Choroid plexus epithelial cell (primary cell): ENCODE measurements at places on chromosomes 2 and 18.

- DNase-seq: no peak
These were observed 282.9 kb upstream of the REV1 start for GRCh38 chr2:99772591-99773331.

DNA sequence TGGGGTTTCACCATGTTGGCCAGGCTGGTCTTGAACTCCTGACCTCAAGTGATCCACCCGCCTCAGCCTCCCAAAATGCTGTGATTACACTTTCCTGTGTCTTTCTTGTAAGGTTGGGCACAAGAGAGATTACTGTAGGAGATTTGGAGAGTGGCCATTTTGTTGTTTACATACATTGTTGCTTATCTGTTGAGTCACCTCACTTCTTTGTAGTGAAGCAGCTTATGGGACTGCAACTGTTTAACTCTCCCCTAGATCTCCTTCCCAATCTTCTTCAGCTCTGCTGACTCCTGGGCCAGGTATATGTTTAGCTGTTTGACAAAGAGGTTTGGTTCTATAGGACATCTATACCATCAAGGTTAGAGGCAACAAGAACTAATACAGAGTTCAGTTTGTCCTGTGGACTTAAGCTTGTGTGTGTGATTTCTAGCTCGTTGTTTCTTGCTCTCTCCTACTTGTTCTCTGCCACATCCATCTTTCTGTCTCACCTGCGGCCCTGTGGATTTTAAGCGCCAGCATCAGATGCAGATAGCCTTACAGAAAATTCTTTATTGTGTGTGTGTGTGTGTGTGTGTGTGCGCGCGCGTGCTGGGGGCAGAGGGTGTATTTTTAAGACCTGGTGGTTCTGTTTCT lies 95.4 kb downstream of the HAUS1 start:
- DNase-seq: peak; percentile 70

DNA sequence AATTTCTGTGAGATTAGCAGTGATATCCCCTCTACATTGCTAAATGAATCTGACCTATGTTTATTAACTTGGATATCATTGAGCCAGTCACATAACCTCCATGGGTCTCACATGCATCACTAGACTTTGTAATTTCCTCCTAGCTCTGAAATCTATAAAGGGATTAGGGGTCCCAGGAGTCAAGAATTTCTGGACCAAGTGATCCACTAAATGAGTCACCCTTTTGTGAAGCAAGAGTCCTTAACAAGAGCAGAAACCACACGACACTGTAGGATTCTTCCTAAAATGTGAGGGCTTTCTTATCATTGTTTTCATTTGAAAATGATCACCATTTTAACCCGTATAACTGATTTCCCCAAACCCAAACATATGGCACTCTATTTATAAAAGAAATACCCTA lies 90.3 kb downstream of the DHRS9 start:
- no peak for DNase-seq

DNA sequence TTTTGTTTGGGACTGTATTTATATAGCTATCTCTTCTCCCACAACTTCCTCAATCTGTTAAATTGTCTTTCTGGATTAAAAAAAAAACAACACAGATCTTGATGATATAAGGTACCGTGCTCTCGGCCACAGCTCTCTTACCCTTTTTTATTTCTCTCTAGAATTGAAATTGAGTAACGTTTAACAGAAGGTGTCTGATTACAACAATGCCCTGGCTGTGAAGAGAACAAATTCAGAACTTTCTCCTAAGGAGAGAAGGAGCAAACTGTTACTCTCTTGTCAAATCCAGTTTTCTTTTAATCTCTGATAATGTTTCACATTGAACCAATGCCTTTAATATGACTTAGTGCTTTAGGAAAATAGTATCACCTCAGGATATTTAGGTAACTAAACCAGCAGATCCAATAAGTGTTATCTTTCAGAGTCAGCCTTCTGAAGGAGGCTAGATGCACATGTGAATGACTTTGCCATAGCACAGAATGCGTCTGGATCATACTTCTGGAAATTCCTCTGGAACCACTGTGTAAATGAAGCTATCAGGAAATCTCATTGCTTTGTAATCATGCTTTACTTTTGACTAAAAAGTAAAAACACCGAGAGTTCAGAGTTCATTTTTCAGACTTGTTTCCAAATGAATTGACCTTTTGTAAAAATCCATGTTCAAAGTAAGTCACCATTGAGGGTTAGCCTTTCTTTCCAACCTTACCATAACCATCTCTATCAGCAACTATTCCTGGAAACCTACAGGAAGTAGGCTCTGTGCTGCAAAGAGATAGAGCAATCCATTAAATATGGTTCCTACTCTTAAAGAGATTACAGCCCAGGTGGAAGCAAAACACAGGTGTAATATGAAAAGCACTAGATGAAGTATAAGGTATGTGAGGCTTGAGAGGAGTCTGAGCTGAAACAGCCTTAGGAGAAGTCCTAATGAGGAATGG lies 147.0 kb upstream of the OSR1 start:
- DNase-seq: peak; percentile 11

GRCh38 chr2:12661489-12661888 lies 55.2 kb upstream of the TRIB2 start:
- no peak for DNase-seq

GRCh38 chr18:79852561-79853302 lies 55.0 kb downstream of the KCNG2 start:
- no peak for DNase-seq

DNA sequence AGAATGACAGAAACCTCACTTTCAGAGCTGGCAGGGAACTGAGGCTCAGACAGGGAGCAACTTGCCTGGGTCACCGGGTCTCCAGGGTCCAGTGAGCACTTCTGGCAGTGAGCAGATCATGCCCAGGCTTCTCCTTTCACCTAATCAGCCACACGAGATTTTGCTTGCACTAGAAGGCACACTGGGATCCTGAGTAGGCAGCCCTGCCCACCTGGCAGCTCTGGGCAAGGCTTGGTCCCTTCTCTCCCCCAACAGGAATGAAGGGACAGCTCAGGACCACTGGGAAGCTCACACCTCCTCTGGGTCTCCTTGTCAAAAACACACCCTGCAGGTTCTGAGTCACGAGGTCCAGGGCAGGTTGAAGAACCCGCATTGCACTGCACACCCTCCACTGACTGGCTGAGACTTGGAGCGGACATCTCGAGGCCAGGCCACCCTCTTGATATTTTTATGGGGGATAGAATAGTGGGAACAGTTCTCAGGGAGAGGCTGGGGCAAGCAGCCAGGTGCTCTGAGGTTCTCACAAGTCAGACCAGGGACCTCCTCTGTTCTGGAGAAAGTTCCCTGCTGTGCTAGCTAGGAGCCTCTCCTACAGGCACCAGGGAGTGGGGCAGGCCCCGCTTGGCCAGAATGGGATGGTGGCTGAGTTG lies 5.7 kb downstream of the MAL start:
- no peak for DNase-seq

DNA sequence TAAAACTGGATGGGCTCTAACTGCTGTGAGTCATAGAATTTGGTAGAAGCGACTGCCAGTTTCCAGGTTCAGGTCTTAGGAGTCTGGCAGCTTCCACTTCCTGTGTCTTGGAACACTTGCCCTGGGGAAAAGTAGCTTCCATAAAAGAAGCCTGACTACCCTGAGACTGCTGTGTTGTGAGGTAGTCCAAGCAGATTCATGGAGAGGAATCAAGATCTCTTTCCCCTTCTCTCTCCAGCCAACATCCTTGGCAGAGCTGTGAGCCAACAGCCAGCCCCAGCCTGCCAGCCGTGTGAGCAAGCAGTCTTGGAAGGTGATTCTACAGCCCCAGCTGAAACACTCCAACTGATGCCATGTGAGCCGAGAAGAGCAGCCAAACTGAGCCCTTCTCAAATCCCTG lies 33.7 kb downstream of the SLC20A1 start:
- no peak for DNase-seq

DNA sequence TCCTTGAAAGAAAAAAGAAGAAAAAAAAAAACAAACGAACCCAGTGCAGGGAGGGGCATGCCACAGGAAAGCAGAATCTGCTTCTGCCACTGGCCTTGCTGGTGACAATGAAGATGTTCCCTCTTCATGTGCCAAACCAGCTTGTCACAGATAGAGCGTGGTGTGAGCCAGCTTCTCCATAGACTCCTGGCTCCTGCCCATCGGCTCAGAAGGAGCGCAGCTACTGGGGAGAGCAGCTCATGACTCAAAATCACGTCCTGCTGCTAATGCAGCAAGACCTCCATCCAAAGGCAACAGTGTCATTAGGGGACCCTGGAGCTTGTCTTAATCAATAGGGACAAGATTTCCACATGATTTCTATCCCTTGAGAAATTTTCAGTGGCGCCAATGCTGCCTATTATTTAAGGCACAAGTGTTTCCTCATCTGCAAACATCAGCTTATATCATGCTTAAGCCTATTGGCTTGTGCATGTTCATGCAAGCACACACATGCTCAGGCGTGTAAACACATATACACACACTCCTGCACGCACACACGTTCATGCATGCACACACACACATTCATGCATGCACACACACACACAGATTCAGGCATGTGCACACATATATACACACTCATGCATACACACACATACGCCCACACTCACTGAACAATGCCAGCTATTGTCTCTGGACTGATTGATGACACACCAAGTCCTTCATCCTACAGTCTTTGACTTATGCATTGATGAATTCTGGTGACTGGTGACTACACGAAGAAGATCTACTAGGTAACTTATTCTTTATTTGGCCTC lies 682.0 kb upstream of the ID2 start:
- no peak for DNase-seq

DNA sequence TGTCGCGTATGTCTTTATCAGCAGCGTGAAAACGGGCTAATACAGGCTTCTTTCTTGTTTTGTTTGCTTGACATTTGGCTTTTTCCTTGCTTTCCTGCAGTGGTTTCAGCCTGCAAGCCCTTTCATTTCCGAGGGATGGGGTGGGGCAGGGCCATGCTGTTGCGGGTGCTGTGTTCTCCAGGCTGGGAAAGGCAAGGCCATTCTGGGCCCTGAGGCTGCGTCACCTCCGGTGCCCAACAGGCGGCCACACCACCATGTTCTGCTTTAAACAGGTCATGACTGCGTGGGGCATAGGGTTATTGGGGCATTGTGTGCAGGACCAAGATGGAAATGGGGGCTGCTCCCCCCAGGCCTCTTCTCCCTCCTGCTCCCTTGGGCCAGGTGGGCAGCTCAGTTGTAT lies 38.6 kb upstream of the PLB1 start:
- DNase-seq: no peak

DNA sequence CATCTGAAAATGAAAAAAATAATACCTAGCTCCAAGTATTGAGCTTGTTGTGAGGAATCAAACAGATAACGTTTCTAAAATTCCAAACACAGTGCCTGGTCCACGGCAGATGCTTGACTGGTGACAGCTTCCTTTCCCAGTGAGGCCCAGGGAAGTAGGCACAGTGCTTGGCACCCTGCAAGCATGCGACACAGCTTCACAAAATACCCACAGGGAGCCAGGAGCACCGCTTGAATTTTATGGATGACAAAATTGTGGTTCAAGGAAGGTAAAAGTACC lies 205.1 kb upstream of the TNP1 start:
- DNase-seq: no peak

DNA sequence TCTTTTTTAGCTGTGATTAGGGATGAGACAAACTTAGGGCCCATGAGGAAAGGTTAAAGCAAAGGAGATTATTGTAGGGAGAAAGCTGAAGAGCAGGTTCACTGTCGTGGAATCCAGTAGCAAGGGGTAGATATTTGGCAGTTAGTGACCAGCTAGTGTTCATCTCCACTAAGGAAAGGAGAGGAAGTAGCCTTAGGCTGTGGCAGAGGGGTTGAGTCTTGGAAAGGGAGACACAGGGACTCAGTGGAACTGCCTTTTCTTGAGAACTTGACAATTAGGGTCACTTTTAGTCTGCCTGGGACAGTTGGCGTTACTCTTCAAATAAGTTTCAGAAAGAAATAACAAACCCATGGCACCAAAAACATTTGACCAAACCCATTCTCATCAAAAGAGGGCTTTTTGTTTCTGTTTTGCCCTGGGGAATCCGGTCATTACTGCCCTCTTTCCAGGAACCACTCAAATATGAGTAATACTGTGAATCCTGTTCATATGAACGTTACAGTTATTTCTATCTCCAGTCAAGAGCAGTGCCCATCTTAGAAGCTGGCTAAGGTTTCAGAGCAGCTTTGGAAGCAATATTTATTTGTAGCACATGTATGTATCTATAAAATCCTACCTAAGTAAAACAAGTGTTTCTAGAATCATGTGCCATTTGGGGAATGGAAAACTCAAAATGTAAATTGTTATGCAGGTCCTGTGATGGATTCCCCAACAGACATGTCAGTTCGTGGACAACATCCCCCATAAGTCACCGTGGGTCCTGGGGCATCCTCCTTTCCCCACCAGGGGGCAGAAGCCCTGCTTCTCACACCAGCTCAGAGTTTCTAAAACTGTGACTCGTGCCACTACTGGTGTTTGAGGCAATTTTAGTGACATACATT lies 77.3 kb upstream of the PHLPP1 start:
- peak; percentile 33 for DNase-seq

- no peak for DNase-seq
These were observed 21.1 kb upstream of the PLEK start for GRCh38 chr2:68344031-68344430.

- DNase-seq: peak; percentile 65
These were observed 906.1 kb downstream of the SLC4A3 start for GRCh38 chr2:220533485-220533884.

- DNase-seq: no peak
These were observed 705.5 kb downstream of the SLC4A3 start for GRCh38 chr2:220332886-220333285.

DNA sequence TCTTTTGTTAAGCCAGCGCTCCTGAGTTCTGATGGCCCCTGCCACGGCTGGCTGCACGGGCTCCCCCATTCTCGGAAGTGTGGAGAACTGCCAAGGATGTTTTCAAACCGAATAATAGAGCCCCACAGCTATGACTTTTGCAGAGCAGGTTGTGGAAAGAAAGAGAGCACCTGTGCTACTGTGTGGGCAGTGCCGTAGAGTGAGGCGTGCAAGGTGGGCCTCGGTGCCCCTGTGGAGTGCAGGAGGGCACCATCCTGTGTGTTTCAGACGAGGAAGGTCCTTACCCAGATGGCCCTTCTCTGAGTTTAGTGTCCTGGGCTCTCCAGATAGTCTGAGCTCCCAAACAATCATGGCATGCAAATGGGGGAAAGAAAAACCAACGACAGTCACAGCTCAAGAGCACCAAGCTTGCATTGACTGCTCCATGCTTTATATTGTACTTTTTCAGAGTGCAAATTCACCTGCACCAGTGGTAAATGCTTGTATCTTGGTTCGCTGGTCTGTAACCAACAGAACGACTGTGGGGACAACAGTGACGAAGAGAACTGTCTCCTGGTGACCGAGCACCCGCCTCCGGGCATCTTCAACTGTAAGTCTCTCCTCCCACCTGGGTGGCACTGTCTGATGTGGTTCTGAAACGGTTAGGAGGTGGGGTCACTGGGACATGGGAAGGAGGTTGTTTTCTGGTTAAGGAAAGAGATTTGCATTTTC lies 219.4 kb downstream of the LDLRAD4 start:
- DNase-seq: no peak

DNA sequence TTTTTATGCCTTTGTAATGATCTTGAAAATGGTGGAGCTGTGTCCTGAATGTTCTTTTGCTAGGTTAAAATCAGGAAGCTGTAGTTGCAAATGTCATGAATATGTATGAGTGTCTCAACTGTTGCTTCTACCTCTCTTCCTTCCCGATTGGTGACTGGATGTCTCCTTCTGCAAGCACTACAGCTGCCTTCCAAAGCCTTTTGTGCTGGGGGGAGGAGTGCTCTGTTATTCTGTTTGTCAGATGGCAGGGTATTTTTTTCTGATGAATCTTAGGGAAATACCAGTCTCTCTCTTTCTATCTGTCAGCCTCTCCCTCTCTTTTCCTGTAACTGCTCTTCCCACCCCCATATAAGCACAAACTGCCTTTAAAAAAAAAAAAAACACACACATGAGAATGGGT lies 1396.3 kb upstream of the CELF4 start:
- no peak for DNase-seq

- DNase-seq: peak; percentile 37
These were observed 147.3 kb downstream of the RDH14 start for GRCh38 chr2:18412980-18413675.
